ENCODE measurements at places on chromosomes 13 and 19.

DNA sequence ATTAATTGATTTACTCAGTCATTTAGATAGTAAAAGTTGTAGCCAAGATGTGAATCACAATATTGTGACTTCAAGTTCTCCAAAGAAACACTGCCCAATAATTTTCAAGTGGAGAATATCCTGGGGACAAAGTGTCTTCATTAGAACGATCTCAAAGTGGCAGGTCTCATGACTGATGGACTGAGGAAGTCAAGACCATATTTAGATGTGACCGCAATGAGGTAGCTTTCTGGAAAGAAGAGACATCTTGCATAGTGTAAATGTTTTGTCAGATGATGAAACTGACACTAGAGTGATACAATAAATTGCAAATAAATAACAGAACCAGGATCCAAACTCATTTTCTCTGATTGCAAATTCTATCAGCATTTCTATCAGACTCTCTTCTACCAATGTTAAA, 1476.9 kb downstream of the EFNB2 start:
- no peak for DNase-seq

- no peak for DNase-seq
Observed at GRCh38 chr13:110436276-110436675, 125.2 kb downstream of the RAB20 start.

DNA sequence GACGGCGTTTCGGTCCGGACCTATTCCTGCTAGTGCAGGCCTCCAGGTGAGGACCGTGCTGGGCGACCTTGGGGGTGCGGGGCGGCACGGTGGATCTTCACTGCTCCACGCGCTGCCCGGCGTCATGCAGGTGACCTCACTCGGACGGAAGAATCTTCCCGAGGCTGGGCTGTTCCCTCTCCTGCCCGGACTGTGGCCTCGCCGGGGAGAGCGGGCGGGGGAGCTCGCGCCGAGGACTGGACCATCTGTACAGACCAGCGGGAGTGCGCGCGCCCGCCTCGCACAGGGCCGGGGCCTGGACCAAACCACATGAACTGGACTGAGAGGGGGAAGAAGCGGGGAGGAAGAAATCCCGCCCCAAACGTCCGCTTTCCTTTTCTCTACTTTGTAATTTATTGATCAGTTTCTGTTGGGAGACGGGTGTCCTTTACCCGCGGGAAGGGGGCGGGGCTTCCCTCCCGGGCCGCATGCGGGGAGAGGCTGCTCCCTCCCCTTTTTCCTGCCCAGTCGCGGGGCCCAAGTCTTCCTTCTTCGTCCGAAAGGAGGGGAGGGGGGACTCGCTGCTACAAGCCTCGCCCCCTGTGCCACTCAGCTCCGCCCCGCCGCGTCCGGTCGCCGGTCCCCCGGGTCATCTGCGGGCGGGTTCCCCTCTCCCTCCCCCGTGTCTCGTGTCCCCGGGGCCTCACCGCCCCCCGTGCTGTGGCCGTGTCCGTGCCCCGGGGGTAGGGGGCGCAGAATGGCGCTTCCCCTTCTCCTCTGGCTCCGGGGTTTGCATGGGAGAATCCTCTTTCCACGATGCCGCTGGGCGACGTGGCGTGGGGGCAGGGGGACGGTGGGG, 4.9 kb downstream of the HRC start:
- peak; percentile 86 for DNase-seq

DNA sequence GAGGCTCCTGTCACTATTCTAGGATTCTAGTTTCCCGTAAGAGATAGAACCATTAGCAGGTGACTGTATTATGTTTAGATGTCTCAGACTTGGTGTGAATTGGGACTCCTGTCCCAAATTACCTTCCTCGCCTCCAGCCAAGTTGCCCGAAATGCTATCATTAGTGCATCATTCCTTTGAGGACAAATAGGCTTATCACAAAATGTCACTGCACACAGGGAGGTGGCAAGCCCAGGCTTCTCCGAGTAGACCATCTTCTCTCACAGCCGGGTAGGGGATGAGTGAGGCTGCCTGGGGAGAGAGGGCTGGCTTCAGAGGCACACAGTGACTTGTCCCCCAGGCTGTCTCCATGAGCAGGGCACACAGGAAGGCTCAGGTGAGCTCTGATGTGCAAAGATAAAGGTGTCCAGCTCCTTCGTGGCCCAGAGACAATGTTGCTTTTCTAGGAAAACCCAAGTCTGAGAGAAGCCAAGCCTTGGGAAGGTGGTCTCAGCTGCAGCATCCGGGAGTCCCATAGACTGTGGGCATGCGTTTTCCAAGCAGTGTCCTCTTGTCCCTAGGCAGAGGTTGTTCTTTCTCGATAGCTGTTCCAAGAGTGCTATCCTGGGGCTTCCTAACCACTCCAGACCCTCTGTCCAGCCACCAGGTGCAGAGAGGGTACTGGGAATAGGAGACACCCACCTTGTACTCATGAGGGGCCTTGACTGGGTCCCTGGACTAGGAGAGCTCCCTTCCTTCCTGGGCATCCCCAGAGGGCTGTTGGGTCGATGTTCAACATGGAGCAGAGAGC, 163.1 kb upstream of the TSHZ3 start:
- no peak for DNase-seq

DNA sequence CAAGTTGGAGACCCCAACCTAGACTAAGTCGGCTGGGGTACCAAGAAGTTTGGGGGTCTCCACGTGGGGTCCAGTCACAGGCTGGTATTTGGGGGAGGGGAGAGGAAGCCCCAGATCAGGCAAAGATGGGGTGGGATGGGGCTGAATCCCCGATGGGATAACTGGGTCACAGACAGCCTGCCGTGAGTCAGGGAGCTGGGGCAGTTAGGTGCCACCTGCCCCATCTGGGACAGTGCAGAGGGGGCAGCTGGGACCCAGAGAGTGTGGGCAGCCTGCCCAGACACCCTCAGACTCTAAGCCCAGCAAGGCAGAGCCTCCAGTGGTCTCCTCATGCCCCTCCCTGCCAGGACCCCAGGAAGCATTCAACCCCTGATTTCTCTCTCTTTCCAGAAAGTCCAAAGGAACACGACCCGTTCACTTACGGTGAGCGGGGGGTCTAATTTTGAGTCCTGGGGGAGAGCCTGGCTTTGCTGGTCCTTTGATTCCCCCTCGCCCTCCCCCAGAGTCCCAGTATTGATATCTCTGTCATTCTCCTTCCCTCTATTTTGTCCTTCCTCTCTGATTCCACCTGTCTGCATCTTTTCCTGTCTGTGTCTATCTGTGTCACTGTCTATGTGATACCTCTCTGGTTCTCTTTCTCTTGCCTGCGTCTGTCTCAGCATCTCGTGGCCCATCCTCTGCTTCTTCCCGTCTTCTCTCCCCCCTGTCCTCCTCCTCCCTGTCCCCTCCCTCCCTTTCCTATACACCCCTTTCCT, 1.8 kb downstream of the FXYD1 start:
- no peak for DNase-seq

DNA sequence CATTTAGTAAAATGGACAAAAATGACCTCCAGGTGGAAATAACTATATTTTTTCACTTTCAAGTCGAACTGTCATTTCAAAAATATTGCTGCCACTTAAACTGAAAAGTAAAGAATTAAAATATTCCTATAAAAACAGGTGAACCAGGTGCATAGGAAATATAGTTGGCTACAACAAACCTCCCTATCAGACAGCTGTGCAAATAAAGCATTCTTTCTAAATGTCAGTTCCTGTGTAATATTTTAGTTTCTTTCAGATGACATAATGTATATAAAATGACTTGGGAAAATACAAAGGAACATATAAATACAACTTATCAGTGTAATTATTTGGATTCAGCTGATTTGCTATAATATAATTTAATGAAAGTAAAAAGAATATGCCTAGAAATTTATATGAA, 403.5 kb upstream of the GPC6 start:
- DNase-seq: no peak

DNA sequence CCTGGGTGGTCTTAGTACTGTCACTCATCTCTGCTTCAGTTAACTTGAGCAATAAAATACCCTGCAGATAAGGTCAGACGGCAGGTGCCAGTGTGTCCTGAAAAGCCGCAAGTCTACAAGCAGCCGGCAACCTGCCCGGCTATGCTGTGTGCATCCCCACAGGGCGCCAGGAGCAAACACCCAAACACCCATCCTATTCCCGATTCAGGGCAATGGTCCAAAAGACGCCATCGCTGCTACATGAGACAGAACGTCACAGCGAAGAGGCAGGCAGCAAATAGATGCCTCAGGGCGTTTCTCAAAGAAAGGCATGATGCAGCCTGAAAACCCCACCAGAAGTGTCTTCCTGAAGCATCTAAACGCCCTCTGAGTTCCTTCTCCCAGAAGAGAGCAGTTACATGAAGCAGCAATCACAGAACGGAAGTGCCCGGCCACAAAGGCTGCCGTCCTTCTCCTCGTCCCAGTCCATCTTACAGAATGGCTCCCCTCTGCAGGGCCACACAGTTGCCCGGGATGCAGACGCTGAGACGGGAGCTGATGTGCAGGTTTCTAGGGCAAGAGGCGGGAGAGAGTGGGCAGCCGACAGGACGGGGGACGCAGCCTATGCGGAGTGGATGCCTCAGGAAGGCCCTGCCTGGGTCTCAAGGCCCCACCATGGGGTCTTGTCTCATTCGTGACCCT, 35.1 kb downstream of the RASA3 start:
- no peak for DNase-seq

- DNase-seq: no peak
Observed at GRCh38 chr13:61592489-61592888, 176.8 kb upstream of the PCDH20 start.

DNA sequence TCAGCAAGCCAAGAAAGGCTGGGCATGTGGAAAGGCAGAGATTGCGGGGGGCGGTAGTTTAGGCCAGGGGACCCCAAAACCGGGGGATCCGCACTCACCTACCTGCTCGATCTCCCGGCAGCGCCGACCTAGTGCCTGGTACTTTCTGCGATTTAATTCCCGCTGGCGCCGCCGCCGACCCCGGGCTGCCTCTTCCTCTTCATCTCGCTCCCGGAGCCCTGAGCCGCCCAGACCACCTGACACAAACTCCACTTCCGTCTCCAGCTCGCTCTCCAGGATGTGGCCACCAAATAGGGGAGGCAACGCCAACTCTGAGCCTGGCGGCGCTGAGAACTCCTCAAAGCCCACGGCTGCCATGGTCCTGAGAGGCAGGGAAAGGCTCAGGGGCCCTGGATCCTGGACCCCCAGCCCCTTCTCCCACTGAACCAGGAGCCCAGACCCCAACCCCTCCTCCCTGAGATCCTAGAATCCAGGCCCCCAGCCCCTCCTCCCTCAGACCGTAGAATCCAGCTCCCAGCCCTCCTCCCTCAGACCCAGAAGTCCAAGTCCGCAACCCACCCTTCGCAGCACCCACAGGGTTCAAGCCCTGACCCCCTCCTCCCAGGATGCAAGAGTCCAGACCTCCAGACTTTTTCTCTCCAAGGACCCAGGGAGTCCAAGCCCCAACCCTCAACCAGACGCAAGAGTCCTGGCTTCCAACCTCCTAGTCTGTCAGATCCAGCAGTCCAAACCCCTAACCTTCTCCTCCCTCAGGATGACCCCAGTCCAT, 933 bp downstream of the TFPT start:
- DNase-seq: no peak

GRCh38 chr13:80048030-80048429, 292.9 kb downstream of the SPRY2 start:
- no peak for DNase-seq

DNA sequence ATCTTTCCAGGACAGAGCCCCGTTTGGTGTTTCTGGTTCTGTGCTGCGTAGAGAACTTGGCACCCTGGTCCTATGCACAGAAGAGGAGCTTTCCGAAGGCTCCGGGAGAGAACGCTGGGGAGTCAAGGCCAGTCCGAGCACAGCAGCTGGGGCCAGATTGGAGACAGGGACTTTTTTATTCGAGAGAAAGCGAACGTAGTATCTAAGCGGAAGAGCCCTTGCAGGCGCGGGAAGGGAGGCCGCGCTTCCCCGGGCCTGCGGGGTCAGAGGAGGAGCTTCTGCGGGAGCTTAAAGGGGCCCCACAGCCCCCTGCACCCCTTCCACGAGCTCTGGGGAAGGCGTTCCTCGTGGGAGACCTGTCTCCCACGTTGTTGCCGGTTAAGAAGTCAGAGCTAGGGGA, 48.6 kb upstream of the ARHGEF7 start:
- no peak for DNase-seq

- DNase-seq: no peak
Observed at GRCh38 chr19:7718668-7719067, 13.2 kb downstream of the CLEC4G start.

DNA sequence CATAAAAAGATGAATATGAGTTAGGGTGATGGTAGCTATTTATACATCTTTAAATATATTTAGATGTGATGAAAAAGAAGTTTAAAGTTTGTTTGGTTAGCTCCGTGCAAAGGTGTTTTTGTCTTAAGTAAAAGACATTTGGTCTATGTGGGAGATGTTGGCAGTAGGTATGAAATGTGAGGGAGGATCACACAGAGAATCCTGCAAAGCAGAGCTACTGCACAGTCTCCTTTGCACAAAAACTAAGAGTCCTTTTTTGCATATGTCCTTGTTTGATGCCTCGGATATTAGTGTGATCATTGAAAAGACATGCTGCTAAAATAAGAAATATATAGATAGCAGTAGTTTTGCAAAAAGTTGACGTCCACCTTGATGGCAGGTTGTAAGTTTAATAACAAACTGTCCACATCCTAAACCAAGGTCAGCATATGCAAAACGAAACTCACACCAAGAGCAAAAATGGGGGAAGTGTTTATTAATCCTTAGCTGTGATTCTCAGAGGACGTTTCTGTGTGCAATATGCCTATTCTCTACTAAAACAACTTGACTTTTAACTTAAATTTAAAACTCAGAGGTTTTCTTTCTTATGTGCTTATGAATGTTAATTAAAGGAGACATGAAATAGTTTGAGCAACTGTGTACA, 870.1 kb downstream of the PCDH9 start:
- DNase-seq: no peak

GRCh38 chr19:51271067-51271466, 20.2 kb downstream of the SIGLECL1 start:
- DNase-seq: no peak

DNA sequence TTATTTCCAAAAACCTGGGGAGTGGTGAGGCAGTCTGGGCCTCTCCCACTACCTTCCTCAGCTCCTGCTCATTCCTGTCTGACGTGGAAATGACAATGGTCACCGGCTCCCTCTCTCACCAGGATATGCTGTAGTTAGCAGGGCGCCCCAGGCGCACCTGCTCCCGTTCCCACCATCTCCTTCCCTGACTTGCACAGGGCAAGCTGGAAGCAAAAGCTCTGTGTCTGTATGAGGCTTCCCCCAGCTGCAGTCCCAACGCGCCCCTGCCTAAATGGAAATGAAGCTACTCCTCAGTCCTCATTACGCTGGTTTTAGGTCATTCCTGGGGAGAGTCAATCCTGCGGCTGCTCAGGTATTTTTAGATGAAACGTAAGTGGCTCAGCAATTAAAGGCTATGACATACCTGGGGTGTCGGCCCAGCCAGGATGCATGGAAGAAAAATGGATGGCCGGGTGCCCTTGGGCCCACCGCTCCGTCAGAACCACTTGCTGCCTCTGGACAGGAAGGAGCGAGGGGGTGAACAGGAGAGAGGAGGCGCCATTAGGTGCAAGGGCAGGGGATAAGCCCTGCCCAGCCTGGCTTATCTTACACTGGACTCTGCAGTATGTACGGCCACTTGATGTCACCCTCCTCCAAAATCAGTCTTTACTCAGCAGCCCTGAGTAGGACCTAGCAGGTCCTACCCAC, 32.4 kb downstream of the DHRS12 start:
- DNase-seq: no peak

GRCh38 chr19:3521104-3521445, 15.0 kb downstream of the FZR1 start:
- no peak for DNase-seq

Data from NCI-H446 (cell line).